Mammary epithelial cell (primary cell): ENCODE measurements at places on chromosomes 5 and 9. TPM values are rescaled to one million over a fixed set of nuclear protein-coding genes. Genes with fewer than 3 reads are reported as not detected.

PCDHA1 gene
- not detected for total RNA-seq

DNA sequence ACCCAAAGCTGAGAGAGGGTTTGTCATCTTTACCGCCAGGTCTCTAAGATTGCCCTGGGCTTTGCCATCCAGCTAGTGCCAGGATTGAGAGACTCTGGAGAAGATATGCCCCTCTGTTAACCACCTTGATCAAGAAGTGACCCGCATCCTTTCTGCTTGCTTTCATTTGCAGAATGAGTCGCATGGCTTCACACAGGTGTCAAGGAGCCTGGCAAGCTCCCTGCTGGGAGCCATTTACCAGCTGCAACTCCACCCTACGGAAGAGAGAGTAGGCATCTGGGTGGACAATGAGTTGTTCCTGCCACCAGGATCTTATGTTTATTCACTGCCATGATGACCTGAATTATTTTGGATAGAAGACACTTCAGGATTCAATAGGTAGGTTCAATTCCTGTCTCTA, 43.0 kb downstream of the HSD17B3 start:
- DNase-seq: no peak

DNA sequence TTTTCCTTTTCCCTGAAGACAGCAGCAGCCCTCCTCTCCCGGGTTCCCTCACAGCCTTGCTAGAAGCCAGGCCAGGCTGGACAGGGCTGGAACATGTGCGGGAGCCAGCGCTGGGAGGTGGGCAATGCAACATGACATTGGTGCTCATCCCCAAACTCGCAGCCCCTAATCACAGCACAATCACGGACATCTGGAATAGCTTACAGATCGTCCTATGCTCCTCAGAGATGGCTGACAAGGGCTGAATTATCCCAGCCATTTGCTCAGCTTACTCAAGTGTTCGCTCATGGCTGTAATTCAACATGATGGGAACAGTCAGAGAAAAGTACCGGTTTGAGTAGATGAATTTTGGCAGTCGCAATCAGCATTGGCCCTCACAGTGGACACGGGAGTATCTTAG, 49.8 kb downstream of the FSTL4 start:
- no peak for DNase-seq

POU5F2 gene
- total RNA-seq: 0.61 and 0.86 TPM in 2 replicates

GRCh38 chr5:141638771-141639170, 2.0 kb downstream of the RELL2 start:
- DNase-seq: no peak

DNA sequence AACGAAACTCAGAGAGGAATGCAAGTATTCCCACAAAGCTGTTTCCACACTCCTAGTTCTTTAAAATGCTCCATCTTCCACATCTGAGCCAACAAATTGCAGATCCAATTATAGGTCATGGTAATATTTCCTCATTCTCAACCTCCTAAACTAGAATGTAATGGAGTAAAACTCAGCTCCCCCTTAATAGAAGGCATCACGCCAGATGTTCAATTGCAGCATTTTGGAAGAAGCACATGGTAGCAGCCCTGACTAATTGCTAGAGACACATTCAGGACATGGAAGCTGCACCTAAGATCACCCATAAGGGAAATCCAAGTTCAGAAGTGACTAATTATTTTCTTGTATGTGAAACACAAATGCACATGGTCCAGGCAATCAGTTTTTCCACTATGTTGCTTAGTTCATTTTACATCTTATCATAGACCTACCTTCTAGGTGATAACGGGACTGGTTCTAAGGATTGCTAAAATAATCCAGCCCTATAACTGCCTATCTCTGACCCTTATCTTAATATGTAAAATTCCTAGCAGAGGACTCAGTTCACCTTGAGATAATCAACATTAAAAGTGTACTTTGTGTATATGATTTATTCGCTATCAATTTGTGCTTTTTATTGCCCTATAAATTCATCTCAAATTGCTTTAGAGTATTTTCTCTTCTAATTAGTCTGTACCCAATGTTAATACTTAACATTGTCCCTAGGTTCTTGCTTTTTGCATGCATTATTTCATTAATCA, 75.1 kb downstream of the GABRB2 start:
- no peak for DNase-seq

- no peak for DNase-seq
Observed at GRCh38 chr9:109499631-109500410, 1.7 kb upstream of the PTPN3 start.

- DNase-seq: peak; percentile 44
Observed at GRCh38 chr5:119398727-119399466, 43.1 kb downstream of the TNFAIP8 start.

DNA sequence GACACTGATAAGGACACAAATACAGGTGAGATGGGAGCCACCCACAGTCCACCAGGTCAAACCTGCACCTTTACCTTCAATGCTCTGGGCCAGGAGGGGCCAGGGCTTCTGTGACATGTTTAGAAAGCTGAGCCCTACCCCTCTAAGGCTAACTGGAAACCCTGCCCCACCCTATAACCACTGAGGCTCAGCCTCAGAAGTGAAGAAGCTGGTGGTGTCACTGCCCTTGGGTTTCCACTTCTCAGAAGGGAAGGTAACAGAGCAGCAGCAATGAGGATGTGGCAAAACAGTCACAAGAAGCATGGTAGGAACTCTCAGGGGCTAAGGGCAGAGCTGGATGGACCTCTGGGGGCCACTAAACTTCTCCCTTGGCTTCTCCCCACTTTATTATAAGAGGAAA, 6.0 kb downstream of the PDGFRB start:
- DNase-seq: no peak

GRCh38 chr9:68446836-68447235, 90.4 kb downstream of the PGM5 start:
- DNase-seq: no peak

CHSY3 gene
- 1.8 TPM for total RNA-seq

DNA sequence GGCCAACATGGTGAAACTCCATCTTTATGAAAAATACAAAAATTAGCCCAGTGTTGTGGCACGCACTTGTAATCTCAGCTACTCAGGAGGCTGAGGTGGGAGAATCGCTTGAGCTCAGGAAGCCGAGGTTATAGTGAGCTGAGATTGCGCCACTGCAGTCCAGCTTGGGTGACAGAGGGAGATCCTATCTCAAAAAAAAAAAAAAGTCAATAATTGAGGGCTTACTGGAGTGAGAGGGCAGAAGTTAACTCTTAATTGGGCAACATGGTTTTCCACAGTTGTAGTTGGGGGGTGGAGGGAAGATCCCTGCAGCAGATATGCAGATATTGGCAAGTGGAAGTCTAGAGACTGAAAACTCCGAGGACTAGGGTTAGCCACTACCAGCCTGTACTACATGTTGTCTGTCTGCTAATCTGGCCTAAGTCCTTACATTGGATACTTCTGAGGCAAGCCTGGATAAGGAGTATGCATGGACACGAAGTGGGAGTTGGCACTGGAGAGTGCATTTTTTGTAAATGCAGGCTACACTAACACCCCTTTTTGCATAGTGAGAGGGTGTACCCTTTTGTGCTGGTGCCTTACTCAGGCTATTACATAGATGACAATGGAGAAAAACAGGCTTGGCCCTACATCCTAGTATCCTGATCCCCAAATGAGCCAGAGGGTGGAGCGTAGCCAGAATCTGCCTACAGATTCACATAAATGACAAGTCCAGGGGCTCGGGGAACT, 89.0 kb upstream of the NIPBL start:
- no peak for DNase-seq

- DNase-seq: no peak
Observed at GRCh38 chr5:171581781-171582180, 162.3 kb downstream of the FGF18 start.

GRCh38 chr5:18984559-18985080, 1003.4 kb downstream of the CDH18 start:
- DNase-seq: peak; percentile 70

- no peak for DNase-seq
Observed at GRCh38 chr5:82601861-82602260, 323.7 kb upstream of the RPS23 start.

KIF20A gene
- total RNA-seq: 8.0 and 36.5 TPM in 2 replicates

KLF9 gene
- total RNA-seq: 5.5 and 7.8 TPM in 2 replicates

GPR151 gene
- total RNA-seq: not detected in 2 replicates

GRCh38 chr5:164735334-164735733, 1229.9 kb downstream of the MAT2B start:
- no peak for DNase-seq

- no peak for DNase-seq
Observed at GRCh38 chr5:38848637-38849036, 2.8 kb downstream of the OSMR start.

DNA sequence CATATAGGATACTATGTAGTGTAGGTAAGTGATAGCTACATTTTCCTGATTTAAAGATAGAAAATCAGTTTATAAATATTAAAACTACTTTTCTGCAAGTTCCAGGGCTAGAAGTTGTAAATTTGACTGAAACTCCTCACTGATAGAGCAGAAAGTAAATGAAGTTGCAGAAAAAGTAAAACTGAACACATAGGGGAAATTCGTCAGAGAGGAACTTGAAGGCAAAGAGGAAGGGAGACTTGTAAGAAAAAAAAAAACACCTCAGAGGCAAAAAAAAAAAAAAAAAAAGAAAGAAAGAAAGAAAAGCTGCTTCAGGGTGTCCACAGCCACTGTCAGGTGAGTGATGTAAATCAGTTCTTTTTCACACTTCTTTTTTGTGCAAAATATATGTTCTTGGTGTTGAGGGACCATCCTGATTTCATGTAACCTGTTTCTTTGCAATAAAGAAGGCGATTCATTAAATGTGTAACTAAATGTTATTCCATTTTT, 336.2 kb upstream of the ZNF462 start:
- DNase-seq: no peak

GRCh38 chr5:54577528-54577927, 60.0 kb downstream of the SNX18 start:
- DNase-seq: no peak

DNA sequence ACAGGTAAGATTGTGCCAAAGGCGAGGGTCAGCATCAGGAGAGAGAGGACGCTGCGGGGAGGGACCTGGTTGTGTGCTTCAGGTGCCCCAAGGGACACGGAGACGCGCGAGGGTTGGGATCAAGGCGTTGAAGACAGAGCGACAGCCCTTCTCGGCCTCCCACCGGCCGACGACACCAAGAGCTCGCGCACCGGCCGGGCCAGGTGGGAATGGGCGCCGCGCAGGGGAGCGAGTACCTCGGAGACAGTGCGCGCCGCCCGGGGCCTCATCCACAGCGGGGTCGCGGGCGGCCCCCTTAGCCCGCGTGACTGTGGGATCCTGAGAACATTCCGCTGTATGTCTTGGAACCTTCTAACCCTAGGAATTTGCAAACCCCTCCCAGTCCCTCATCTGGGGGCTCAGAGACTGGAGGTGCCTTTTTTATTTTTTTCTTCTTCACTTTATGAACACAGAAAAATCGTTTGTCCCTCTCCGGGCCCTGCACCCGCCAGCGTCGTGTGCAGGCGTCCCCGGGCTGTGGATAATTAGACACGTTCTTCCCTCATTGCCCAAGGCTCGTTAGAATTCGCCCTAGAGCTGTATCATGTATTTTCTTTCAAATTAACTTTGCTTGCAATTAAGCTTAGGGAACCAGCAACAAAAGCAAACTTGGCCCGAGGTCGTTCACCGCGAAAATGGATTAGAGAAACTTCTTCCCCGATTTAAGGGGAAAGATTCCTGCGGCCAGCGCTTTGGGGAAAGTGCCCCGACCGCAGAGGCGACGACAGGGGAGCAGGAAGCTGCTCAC, 4.8 kb downstream of the FOXE1 start:
- no peak for DNase-seq

GRCh38 chr5:79619854-79620253, 7.6 kb downstream of the TENT2 start:
- DNase-seq: no peak

RASEF gene
- total RNA-seq: 1.5 and 2.0 TPM in 2 replicates

LRRTM2 gene
- total RNA-seq: 1.2 TPM

MAST4 gene
- 97.0 and 108 TPM in 2 replicates for total RNA-seq

DMAC1 gene
- total RNA-seq: 10.0 TPM

DNA sequence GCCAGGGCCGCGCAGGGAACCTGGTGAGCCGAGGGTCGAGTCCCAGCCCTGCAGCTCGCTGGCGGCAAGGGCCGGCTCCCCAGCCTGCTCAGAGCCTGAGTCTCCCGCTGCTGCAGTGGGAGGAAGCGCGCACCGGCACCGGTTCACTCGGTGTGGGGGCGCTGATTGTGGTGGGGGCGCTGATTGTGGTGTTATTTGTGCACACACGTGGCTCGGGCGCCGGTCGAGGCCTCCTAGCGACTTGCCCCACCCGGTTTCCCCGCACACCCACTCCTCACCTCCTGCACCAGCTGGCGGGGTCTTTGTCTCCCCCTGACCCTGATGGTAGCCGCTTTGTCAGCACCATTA, 266.7 kb downstream of the NSG2 start:
- DNase-seq: no peak

DNA sequence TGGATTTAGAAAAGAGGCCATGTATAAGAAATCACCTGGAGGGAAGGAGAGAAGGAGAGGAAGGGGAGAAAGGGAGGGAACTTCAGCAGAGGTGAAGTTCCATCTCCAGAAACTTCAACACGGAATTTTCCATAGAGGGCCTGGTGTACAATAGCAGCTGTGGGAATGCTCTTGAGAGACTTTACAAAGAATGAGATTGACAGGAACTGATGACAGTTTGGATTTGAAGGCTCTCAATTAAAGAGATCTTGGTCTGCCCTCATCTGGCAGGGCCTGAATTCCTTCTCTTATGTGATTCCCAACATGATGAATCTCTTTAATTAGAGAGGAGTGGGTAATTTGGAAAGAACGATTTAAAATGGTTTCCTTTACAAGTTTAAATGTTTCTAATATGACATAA, 143.5 kb downstream of the MLLT3 start:
- DNase-seq: peak; percentile 9

DNA sequence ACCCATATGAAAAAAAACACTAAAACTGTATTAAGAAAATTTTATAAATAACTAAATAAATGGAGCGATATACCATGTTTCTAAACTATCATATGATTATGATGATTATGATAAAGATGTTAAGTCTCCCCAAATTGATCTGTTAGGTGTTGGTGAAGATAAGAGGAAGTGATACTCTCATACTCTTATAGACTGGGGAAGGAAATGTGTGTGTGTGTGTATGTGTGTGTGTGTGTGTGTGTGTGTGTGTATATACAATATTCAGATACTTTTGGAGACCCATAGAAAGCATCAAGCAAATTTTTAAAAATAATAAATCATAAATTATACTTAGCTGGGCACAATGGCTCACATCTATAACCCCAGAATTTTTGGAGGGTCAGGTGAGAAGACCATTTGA, 62.9 kb downstream of the TMEM232 start:
- no peak for DNase-seq

DBH gene
- not detected in 2 replicates for total RNA-seq

RNF180 gene
- 9.3 TPM for total RNA-seq

DNA sequence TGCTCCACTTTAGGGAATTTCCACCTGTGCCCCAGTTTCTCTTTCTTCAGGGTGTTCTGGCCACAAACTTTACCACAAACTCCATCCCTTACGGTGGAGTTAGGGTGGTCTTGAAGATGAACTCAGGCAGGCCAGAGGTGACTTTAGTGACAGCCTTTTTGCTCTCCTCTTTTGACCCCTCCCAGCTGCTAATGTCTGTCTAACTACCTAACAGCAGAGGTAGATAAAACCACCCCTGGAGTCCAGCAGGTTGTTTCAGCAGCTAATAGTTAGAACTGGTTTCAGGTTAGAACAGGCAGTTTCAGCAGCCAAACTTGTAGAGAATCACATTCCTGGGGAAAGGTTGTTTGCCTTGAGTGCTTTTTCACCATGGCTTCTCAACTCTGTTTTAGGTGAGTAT, 971.3 kb upstream of the CDH18 start:
- DNase-seq: no peak

MGAT1 gene
- total RNA-seq: 177 and 179 TPM in 2 replicates
